ENCODE measurements at places on chromosomes 1 and 21.

DNA sequence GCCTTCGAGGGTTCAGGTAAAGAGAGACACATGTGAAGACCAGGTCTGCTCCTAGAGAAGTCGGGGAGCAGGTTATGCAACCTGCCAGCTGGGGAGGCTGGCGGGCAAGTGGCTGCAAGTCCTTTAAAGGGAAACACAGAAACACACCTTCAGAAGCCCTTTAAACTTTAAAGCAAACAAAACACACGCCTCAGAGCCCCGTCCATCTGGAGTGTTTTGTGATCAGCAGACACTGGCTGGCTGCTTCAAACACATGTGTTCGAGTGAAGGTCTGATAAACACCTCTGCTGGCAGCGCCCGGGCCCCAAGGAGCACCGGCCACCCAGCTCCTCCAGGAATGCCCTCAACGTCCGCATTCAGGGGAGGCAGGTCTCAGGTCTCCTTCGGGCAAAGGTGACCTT is 15.2 kb downstream of the RIPK4 start:
- no peak for DNase-seq

DNA sequence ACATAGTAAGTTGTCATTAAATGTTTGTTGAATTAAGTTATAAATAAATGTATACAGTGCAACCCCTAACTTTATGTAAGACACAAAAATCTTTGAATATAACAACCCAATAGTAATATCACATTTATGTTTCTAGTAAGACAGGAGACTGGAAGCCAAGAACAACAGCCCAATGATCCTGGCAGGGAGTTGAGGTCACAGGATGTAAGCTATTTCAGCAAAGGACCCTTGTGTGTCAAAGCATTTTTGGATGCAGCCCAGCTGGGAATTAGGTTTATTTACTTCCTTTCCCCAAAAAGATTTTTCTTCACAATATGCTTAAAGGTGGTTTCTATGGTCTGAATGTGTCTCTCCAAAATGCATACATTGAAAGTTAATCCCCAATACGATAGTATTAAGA is 34.0 kb upstream of the ABCA4 start:
- DNase-seq, result no peak

GRCh38 chr1:66940981-66941380 is 16.2 kb downstream of the MIER1 start:
- no peak for DNase-seq

GRCh38 chr1:94324178-94324544 is 86.8 kb upstream of the ARHGAP29 start:
- DNase-seq, result no peak

GRCh38 chr1:106960412-106960811 is 96.1 kb upstream of the PRMT6 start:
- DNase-seq, result no peak

DNA sequence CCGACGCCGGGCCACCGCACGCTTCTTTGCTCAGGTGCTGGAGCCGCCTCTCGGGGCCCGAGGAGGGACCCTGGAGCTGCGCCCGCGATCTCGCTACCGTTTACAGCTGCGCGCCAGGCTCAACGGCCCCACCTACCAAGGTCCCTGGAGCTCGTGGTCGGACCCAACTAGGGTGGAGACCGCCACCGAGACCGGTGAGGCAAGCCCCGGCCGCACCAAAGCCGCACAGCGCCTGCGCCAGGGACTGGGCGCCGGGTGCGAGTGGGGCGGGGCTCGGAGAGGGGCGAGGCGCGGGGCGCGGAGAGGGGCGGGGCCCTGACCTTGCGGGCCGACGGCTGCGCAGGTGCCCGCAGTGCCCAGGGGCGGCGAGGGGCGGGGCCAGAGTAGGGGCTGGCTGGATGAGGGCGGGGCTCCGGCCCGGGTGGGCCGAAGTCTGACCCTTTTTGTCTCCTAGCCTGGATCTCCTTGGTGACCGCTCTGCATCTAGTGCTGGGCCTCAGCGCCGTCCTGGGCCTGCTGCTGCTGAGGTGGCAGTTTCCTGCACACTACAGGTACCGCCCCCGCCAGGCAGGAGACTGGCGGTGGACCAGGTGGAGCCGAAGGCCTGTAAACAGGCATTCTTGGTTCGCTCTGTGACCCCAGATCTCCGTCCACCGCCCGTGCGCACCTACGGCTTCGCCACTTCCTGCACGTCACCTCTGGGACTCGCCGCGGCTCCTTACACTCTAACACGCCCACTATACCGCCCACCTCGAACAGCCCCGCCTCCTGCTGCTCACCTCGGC is 9.8 kb upstream of the CDC20 start:
- DNase-seq, result peak; percentile 100

- DNase-seq, result no peak
These were observed 206.5 kb downstream of the ZP4 start for GRCh38 chr1:237684236-237684635.

DNA sequence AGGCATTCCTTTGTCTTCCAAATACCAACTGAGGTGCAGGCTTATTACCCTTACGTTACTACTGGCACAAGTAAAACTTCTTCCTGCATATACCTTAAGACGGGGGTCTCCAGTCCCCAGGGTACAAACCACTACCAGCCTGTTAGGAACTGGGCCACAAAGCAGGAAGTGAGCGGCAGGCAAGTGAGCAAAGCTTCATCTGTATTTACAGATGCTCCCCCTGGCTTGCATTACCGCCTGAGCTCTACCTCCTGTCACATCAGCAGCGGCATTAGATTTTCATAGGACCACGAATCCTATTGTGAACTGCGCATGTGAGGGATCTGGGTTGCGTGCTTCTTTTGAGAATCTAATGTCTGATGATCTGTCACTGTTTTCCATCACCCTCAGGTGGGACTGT is 113.1 kb downstream of the SLC45A1 start:
- DNase-seq, result no peak
